Fibroblast of skin of scalp (primary cell): ENCODE measurements at places on chromosomes 2 and 18.

GRCh38 chr2:232955856-232956255 lies 57.2 kb downstream of the NGEF start:
- DNase-seq: no peak

DNA sequence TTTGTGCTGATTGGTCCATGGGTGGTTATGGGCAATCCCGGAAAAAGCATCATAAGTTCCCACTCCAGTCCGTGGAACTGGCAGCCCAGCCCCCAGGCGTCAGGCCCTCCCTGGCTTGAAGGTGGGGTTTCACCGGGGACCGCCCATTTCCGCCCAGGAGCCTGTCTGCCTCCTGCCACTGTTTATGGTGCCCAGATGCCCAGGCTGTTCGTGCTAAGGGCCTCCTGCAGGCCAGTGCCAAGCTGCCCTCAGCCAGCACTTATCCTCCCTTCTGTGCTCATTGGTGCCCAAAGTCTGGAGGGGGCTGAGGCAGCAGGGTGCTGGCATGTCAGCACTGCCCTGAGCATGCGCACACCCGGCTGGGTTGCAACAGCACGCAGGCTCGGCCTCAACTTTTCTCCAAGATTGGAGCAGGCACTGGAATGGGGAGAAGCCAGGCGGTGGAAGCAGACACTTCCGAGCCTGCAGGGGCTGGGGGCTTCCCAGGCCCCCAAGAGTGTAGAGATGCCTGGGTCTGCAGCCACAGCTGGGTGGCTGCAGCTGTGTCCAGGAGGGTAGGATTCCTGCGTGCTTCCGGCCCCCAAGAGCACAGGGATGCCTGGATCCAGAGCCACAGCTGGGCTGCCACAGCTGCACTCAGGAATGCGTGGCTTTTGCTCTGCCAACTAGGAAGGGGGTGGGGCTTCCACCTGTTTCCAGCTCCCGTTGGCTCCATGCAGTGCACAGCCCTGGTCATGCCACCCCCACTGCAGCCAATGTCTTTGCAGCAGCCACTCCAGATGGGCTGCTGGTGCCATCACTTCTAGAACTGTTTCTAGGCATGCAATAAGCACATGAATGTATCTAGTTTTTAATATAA lies 74.0 kb downstream of the AGPS start:
- DNase-seq: no peak

GRCh38 chr2:128794285-128794684 lies 475.6 kb upstream of the HS6ST1 start:
- no peak for DNase-seq

- DNase-seq: no peak
Observed at GRCh38 chr2:224222291-224222690, 179.6 kb downstream of the FAM124B start.
